Left ventricle myocardium inferior (tissue), 1 donor: ENCODE measurements at places on chromosomes 4 and X. TPM values are rescaled to one million over a fixed set of nuclear protein-coding genes. Genes with fewer than 3 reads are reported as not detected.

The NUDT10 gene
- 0.27 TPM for total RNA-seq

GRCh38 chrX:44997282-44997812 lies 124.4 kb downstream of the KDM6A start:
- no peak for DNase-seq

- no peak for DNase-seq
Measured at GRCh38 chr4:155426953-155427352, 50.2 kb upstream of the MAP9 start.

GRCh38 chr4:129140521-129140920 lies 44.6 kb downstream of the C4orf33 start:
- no peak for DNase-seq

The MED14 gene
- 30.7 TPM for total RNA-seq

The RS1 gene
- not detected for total RNA-seq

DNA sequence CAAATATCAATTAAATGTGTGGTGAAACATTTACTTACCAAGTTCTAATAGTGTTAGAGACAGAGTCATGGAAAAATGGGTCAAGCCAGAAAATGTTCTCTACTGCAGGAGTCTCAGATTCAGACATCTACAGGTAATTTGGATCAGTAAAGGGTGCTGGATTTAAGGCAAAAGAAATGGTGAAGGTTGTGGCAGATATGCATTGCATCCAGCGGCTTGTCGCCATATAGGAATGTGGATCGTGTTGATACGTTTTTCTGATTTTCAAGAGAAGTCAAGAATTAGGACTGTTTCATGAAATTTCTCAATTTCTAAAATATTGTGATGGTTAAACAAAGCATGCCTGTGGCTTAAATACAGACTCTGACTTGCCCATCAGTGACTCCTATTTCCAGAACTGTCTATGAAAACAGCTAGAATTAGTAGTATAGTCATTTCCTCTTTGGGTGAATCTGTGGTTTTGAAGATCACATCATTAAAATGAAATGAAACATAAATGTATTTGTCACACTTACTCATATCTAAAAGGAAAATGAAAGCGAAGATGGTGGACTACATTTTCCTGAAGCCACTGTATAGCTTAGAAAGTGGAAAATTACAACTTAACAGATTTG lies 110.1 kb upstream of the VEGFC start:
- DNase-seq = no peak

The GLUD2 gene
- total RNA-seq = 1.5 TPM

- DNase-seq = no peak
Measured at GRCh38 chrX:34058005-34058404, 74.1 kb downstream of the FAM47A start.

- DNase-seq = no peak
Measured at GRCh38 chrX:150542846-150543229, 25.6 kb upstream of the MTM1 start.

The COX7B gene
- total RNA-seq = 1,696 TPM

- DNase-seq = no peak
Measured at GRCh38 chr4:154478128-154478527, 13.5 kb downstream of the DCHS2 start.

The LDOC1 gene
- 2.9 TPM for total RNA-seq

The LRCH2 gene
- 1.0 TPM for total RNA-seq

The TRIM75 gene
- not detected for total RNA-seq

DNA sequence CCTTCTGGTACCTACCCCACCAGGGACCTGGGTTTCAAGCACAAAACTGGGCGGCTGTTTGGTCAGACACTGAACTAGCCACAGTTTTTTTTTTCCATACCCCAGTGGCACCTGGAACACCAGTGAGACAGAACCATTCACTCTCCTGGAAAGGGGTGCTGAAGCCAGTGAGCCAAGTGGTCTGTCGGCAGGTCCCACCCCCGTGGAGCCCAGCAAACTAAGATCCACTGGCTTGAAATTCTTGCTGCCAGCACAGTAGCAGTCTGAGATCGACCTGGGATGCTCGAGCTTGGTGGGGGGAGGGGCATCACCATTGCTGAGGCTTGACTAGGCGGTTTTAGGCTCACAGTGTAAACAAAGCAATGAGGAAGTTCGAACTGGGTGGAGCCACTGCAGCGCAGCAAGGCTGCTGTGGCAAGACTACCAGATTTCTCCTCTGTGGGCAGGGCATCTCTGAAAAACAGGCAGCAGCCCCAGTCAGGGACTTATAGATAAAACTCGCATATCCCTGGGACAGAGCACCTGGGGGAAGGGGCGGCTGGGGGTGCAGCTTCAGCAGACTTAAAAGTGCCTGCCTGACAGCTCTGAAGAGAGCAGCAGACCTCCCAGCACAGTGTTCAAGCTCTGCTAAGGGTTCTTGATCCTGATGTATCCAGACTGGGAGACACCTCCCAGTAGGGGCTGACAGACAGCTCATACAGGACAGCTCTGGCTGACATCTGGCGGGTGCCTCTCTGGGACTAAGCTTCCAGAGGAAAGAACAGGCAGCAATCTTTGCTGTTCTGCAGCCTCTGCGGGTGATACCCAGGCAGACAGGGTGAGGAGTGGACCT lies 223.0 kb downstream of the COX18 start:
- DNase-seq = no peak

DNA sequence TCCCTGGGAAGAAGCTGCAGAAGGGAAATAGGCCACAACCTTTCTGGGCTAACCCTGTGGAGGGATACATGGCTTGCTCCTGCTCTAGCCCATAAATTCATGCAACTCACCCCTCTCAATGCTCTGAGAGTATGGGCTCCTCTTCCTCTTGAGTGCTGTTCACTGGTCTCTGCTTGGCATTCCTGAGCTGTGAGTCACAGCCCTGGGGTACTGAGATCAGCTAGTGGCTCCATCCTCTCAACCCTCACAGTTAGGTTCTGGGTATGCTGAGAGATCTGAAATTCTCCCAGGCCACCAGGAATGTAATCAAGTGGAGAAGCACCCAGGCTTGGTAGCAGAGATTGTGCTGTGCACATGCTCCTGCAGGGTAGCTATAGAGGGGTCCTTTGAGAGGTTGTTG lies 60.6 kb upstream of the SPANXN2 start:
- DNase-seq = no peak

The KLHL8 gene
- total RNA-seq = 11.7 TPM

DNA sequence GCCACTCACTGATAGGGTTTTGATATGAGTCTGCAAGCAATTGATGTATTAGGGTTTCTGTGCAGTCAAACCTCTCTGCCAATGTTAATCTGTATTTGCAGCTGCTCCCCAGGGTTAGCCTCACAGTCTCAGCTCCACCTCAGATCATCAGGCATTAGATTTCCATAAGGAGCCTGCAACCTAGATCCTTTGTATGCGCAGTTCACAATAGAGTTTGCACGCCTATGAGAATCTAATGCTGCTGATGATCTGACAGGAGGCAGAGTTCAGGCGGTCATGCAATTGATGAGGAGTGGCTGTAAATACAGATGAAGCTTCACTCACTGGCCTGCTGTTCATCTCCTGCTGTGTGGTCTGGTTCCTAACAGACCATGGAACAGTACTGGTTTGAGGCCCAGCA lies 280.6 kb downstream of the PAPSS1 start:
- DNase-seq = no peak

GRCh38 chr4:185344743-185345538 lies 50.8 kb downstream of the LRP2BP start:
- no peak for DNase-seq

DNA sequence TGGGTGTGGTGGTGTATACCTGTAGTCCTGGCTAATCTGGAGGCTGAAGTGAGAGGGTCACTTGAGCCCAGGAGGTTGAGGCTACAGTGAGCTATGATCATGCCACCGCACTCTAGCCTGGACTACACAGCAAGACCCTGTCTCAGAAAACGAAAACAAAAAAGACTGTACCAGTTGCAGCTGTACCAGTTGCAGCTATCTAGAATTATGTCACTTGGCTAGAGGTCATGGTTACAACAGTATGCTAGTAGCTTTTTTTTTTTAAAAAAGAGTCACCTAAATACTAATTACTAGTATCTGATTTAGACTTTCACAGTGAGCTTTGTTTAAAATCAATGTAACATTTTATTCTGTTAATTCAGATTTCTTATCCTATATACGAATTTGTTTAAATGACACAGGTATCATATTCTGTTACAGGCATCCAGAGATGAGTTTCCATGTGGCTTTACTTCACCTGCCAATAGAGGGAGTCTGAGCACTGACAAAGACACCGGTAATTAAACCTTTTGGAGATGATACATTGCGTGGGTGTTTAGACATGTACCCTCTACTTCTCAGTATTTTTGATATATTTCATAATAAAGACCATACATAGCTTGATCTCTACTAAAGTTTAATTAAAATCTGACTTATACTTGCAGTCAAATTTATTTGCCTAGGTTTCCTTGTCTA lies 100.2 kb upstream of the IL13RA1 start:
- no peak for DNase-seq

- DNase-seq = no peak
Measured at GRCh38 chr4:86048426-86048825, 311.4 kb downstream of the MAPK10 start.

The OTUD4 gene
- total RNA-seq = 37.6 TPM

DNA sequence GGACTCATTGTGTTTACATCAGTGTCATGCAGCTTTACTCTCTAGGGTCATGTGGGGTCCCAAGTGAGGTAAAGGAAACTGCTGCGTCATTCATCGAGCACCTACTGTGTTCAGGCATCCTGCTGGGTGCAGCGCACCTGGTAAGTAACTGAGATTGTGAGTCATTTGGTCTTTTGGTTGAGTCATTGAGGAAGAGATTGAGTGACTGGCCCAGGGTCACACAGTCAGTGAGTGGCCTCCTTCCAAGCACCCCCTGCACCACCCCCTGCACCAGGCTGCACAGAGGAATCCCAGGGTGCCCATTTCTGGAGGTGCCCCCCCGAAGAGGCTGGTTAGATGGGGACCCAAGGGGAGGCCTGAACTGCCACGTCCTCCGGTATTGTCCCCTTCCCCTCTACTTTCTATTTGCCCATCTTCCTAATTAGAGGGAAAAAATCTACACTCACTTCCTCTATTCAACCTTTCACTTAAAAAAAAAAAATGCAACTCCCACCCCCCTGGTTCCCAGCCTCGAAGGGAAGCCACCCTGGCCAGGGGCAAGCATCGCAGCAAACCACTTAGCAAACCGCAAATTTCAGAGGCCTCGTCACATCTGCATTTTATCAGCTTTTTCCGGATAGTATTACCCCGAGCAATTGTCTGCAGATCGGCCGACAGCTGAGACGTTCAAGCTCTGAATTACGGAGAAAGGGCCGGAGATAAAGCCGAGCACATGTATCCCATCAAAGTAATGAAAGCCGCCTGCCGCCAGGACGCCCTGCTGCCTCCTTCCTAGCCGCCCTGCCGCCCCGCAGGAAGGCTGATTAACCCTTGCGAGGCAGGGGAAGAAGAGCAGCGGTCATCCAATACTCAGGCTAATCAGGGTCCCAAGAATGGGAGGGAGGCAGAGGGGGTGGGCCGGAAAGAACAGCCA lies 96.3 kb upstream of the MSX1 start:
- DNase-seq = no peak

The TSPAN7 gene
- total RNA-seq = 14.8 TPM

DNA sequence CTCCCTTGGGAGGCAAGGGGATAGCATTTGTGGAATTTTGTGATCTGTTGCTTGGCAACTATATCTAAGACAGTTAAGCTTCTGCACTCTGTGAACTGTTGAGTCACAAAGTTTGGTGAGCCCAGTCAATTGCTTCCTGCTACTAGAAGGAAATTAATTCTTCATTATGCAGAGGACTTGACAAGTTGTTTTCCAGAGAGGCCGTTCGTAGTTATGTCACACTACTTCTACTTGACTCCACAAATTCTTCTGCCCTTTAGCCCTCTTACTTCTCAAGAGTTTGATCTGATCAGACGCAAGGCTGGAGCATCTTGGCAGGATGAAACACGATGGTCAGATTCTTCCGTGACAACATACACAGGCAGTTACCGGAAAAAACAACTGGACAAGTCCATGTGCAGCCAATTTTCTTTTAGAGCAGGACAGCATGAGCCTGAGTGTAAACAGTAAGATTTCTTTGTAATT lies at the start of gene C4orf51:
Gene C4orf51 (plus strand): TSS at position 156 of the 465 bp plus-strand sequence. CDS start 58 bp downstream, at position 214.
- DNase-seq = no peak

The MBNL3 gene
- total RNA-seq = 38.5 TPM

DNA sequence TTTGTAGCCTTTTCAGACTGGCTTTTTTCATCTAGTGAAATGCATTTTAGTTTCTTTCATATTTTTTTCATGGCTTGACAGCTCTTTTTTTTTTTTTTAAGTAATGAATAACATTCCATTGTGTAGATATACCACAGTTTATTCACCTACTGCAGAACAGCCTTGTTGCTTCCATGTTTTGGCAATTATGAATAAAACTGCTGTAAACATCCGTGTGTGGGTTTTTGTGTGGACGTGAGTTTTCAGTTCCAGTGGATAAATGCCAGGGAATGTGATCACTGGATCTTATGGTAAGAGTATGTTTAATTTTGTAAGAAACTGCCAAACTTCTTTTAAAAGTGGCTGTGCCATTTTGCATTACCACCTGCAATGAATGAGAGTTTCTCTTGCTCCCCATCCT lies 160.8 kb downstream of the SOWAHB start:
- no peak for DNase-seq
